Pancreas (tissue), 10 donors: ENCODE measurements at places on chromosomes 12 and 14. TPM values are rescaled to one million over a fixed set of nuclear protein-coding genes. Genes with fewer than 3 reads are reported as not detected.

DNA sequence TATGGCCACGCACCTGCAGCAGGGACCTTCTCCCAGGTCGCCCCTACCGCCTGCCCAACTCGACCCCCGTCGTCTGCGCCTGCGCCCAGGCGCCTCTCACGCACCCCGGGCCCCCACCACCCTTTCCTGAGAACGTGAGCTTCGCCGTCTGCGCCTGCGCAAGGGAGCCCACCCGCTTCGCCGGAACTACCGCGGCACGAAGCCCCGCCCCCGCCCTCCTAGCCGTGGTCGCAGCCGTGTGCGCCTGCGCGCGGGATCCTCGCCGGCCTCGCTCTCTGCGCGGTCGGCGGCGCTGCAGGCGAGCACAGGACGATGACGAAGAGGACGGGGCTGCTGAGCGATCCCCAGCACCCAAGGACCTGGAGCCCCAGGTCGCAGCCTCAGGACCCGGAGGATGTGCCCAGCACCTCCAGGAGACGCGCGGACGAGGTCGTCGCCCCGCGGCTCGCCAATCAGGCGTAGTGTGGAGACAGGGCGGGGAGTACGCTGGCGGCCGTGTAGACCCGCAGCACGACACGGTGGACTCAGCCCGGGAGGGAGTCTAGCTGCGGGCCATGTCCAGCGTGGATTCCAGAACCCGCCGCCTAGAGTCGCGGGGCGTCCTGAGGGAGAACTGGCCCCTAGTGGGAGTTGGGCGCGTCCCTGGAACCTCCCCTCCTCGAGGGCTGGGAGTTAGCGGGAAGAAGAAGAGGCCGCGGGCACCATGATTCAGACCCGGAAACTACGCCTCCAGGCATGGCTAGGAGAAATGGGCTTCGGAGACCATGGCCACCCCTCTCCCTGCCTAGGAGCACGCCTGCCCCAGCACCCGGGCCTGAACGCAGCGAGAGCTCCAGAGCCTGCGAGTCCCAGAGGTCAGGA, 1120.8 kb upstream of the TMEM132C start:
- H3K36me3 ChIP-seq, result no peaks in the 10 kb centered on the region
- H3K4me3 ChIP-seq, result peak overlapping the region; percentile 53
- H3K4me1 ChIP-seq, result no peaks in the 10 kb centered on the region
- no peaks in the 10 kb centered on the region for H3K27me3 ChIP-seq

DNA sequence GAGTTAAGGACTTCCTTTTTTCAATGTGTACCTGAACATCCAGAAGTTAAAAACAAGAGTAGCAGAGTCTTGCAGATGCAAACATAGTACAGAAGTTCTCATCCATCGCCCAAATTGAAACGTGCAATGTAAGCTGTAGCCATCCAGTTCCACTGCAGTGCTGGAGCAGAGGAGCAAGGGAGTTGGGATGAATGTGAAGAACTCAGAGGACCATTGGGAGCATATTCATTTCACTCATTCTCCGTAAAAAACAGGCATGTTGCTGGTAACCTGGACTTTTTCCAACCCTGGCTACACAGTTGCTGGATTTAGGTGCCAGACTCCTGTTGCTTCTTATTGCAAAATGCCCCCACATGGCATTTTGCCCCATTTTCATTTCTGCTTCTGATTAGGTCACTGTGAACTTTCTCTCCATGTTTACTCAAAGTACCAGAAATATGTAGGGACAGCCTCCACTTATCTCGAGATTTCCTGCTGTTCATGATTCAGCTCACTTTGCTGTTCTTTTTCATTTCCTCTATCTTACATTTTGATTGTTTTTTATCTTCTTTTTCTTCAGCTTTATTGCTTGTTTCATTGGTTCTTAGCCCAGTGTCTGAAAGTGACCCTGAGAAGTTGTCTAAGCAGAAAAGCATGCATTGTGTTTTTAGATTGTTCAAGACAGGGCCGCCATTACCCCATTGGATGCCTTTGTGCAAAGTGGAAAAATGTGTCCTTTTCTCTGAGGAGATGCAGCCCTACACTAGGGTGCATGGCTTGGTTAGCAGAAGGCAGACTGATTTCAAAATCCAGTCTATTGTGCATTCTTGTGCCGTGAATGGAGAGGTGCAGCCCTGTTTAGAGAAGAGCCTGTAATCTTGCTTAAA, 109.0 kb upstream of the AMIGO2 start:
- no peaks in the 10 kb centered on the region for H3K36me3 ChIP-seq
- no peak for DNase-seq
- peak overlapping the region; percentile 9 for H3K27ac ChIP-seq
- H3K4me1 ChIP-seq, result no peaks in the 10 kb centered on the region
- H3K27me3 ChIP-seq, result no peaks in the 10 kb centered on the region

DNA sequence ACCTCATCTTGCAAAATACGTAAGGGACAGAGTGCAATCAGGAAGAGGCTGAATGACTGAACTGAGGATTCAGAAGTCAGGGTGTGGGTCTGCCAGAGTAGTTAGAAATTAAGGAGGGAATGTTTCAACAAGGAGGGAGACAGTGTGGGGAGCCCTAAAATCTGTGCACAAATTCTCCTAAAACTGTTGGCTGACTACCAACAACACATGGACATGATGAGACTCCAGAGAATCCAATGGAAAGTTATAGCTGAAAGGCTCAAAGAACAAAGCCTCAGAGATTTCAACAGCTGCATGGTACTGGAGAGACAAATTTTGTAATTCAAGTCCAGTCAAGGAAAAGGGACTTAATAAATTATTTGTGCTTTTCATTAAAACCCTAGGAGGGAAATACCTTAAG, 36.1 kb upstream of the NEDD1 start:
- no peaks in the 10 kb centered on the region for H3K36me3 ChIP-seq
- H3K4me3 ChIP-seq, result no peak overlapping the region
- DNase-seq, result no peak
- no peak overlapping the region for H3K27ac ChIP-seq

- no peak for DNase-seq
- no peaks in the 10 kb centered on the region for H3K27me3 ChIP-seq
- H3K36me3 ChIP-seq, result no peaks in the 10 kb centered on the region
- H3K27ac ChIP-seq, result no peak overlapping the region
- no peak overlapping the region for H3K4me3 ChIP-seq
Observed at GRCh38 chr14:30431552-30431951, 127.4 kb upstream of the G2E3 start.

DNA sequence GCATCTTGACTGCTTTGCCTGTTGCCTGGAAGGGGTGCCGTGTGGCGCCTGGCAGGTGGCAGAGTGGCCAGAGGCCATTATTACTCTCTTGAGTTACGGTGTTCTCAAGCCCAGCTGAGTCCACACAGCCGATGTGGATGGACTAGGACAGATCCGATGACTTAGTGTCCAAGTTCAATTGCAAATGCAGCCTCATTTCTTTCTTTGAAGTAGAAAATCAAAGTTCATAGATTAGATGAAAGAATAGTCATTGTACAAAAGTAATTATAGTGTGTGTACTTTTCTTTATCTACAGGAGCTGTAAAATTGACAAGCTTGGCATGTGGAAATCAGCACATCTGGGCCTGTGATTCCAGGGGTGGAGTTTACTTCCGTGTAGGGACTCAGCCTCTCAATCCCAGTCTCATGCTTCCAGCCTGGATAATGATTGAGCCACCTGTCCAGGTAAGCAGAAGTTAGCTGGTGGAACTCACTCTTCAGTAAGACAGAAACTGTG, 44.7 kb downstream of the ANKRD9 start:
- no peak overlapping the region for H3K4me3 ChIP-seq
- H3K36me3 ChIP-seq, result no peaks in the 10 kb centered on the region
- H3K27me3 ChIP-seq, result no peaks in the 10 kb centered on the region
- H3K4me1 ChIP-seq, result no peaks in the 10 kb centered on the region
- DNase-seq, result no peak

Gene TMED10
- total RNA-seq, result 317 TPM

DNA sequence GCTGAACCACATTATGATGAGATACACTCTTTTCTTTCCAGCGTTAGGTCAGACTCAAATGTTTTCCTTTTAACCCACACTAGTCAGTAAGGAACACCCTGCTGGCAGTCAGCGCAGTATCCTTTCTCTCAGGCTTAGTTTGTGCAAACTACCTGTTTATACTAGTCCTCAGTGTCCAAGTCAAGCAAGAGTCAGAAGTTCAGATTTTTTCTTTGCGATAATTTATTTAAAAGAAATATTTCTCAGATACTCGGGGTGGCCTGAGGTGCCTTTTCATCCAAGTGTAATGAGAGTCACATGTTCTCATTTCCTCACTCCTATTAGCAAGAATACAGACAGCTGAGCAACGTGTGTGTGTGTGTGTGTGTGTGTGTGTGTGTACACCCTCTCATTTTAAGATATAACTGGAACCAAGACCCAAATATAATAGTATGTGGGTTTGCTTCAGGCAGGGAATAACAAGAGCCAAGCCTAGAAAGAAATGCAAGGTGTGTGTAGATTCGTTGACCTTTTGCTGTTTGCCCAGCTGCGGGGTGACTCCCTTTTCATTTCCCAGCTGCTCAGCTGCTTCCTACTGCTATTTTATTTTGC, 182.7 kb downstream of the KICS2 start:
- peaks cover 19% of the 10 kb centered on the region for H3K4me1 ChIP-seq
- H3K36me3 ChIP-seq, result no peaks in the 10 kb centered on the region
- no peak overlapping the region for H3K4me3 ChIP-seq
- peak; percentile 67 for DNase-seq
- H3K27ac ChIP-seq, result peak overlapping the region; percentile 38
- no peaks in the 10 kb centered on the region for H3K27me3 ChIP-seq
